Vagina (tissue), 2 donors: ENCODE measurements at places on chromosomes 16 and 17.

GRCh38 chr17:436571-436970 lies 84.0 kb upstream of the RPH3AL start:
- no peak overlapping the region for H3K27ac ChIP-seq
- H3K36me3 ChIP-seq: no peaks in the 10 kb centered on the region
- no peak for DNase-seq
- H3K4me1 ChIP-seq: no peaks in the 10 kb centered on the region

GRCh38 chr17:31413081-31413799 lies 21.8 kb downstream of the RAB11FIP4 start:
- DNase-seq: no peak
- no peaks in the 10 kb centered on the region for H3K27me3 ChIP-seq

GRCh38 chr16:85577899-85578598 lies 35.1 kb upstream of the GSE1 start:
- no peaks in the 10 kb centered on the region for H3K36me3 ChIP-seq
- H3K4me3 ChIP-seq: no peak overlapping the region
- H3K27me3 ChIP-seq: no peaks in the 10 kb centered on the region
- no peak overlapping the region for H3K27ac ChIP-seq
- no peak for DNase-seq

GRCh38 chr16:55133654-55134053 lies 190.3 kb upstream of the IRX6 start:
- H3K4me3 ChIP-seq: no peak overlapping the region
- no peaks in the 10 kb centered on the region for H3K4me1 ChIP-seq
- no peaks in the 10 kb centered on the region for H3K36me3 ChIP-seq
- H3K27me3 ChIP-seq: no peaks in the 10 kb centered on the region

GRCh38 chr16:57952909-57953308 lies 18.0 kb downstream of the CNGB1 start:
- no peak for DNase-seq
- H3K4me3 ChIP-seq: no peak overlapping the region
- H3K4me1 ChIP-seq: no peaks in the 10 kb centered on the region
- no peaks in the 10 kb centered on the region for H3K27me3 ChIP-seq
- no peak overlapping the region for H3K27ac ChIP-seq

- no peaks in the 10 kb centered on the region for H3K27me3 ChIP-seq
- H3K27ac ChIP-seq: no peak overlapping the region
- no peaks in the 10 kb centered on the region for H3K36me3 ChIP-seq
- DNase-seq: no peak
- H3K4me1 ChIP-seq: no peaks in the 10 kb centered on the region
These were observed 32.8 kb downstream of the TMEM186 start for GRCh38 chr16:8764525-8765250.

GRCh38 chr17:70292366-70292765 lies 123.0 kb downstream of the KCNJ2 start:
- no peaks in the 10 kb centered on the region for H3K4me1 ChIP-seq
- H3K4me3 ChIP-seq: no peak overlapping the region
- H3K27ac ChIP-seq: no peak overlapping the region
- H3K27me3 ChIP-seq: no peaks in the 10 kb centered on the region
- no peaks in the 10 kb centered on the region for H3K36me3 ChIP-seq

DNA sequence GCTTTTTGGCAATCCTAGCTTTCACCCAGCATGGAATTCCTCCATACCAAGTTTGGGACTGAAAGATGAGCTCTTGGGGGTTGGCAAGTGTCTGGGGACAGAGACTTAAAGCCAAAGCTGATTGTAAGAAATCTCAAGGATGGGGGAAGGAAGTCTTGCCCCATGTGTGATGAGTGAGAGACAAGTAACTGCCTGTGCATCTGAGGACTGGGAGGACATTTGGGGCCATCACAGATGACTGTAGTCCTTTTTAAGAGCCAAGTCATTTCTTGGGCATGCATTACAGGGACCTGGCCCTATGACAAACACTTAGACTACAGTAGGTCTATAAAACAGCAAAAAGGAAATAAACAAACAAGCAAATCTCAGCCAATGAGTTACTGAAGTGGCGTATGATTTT lies 36.3 kb upstream of the CCL2 start:
- no peaks in the 10 kb centered on the region for H3K4me1 ChIP-seq
- no peak for DNase-seq
- no peak overlapping the region for H3K27ac ChIP-seq
- H3K36me3 ChIP-seq: no peaks in the 10 kb centered on the region

GRCh38 chr16:58960484-58960883 lies 226.4 kb upstream of the GOT2 start:
- no peaks in the 10 kb centered on the region for H3K36me3 ChIP-seq
- no peak overlapping the region for H3K27ac ChIP-seq
- no peak for DNase-seq
- H3K4me3 ChIP-seq: no peak overlapping the region

DNA sequence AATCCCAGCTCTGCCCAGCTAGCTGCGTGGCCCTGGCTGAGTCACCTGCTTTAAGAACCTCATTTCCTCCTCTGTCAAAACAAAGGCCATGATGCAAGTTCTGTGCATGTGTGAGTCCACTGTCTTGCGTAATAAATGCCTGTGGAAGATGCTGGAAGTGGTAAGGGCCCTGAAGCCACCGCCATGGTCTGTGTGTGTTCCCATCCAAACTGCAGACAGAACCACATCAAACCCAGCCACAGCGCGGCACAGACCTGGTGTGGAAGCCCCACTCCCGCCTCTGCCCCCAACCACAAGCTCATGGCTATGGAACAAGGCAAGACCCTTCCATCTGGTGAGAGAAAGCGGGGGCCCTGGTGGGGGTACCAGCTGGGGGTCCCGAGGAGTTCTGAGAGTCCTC lies 26.0 kb downstream of the NECAB2 start:
- no peak overlapping the region for H3K4me3 ChIP-seq
- H3K36me3 ChIP-seq: no peaks in the 10 kb centered on the region
- no peak overlapping the region for H3K27ac ChIP-seq
- H3K27me3 ChIP-seq: no peaks in the 10 kb centered on the region
- no peaks in the 10 kb centered on the region for H3K4me1 ChIP-seq
- DNase-seq: no peak

GRCh38 chr16:57948027-57948426 lies 22.9 kb downstream of the CNGB1 start:
- no peaks in the 10 kb centered on the region for H3K27me3 ChIP-seq
- no peak for DNase-seq
- H3K4me3 ChIP-seq: no peak overlapping the region
- no peaks in the 10 kb centered on the region for H3K4me1 ChIP-seq

DNA sequence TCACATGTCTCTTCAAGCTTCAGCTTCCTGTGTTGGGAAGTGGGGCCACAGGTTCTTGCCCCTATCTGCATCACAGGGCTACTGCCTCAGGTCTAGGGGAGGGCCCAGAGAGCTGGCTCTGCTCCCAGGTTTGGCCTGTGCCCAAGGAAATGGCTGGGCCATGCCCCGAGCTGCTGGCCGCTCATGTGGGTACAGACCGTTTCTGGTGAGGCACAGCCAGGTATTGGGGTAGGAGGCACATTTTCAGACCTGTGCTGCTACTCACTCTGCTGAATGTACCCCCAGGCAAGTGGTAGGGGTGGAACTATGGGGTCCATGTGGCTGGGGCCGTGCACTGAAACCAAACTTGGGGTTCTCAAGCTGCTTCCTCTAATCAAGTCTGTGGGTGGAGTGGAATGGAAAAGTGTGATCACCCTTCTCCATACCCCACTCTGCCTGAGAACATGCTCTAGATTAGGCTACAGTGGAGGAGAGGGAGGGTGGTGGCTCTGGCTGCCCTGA lies 4.6 kb downstream of the GAS2L2 start:
- no peaks in the 10 kb centered on the region for H3K36me3 ChIP-seq
- DNase-seq: no peak
- peaks cover 9% of the 10 kb centered on the region for H3K4me1 ChIP-seq
- no peak overlapping the region for H3K4me3 ChIP-seq
- no peaks in the 10 kb centered on the region for H3K27me3 ChIP-seq
